ENCODE measurements at places on chromosomes 1 and 21.

- DNase-seq, result no peak
Observed at GRCh38 chr1:60510162-60510561, 436.6 kb upstream of the C1orf87 start.

DNA sequence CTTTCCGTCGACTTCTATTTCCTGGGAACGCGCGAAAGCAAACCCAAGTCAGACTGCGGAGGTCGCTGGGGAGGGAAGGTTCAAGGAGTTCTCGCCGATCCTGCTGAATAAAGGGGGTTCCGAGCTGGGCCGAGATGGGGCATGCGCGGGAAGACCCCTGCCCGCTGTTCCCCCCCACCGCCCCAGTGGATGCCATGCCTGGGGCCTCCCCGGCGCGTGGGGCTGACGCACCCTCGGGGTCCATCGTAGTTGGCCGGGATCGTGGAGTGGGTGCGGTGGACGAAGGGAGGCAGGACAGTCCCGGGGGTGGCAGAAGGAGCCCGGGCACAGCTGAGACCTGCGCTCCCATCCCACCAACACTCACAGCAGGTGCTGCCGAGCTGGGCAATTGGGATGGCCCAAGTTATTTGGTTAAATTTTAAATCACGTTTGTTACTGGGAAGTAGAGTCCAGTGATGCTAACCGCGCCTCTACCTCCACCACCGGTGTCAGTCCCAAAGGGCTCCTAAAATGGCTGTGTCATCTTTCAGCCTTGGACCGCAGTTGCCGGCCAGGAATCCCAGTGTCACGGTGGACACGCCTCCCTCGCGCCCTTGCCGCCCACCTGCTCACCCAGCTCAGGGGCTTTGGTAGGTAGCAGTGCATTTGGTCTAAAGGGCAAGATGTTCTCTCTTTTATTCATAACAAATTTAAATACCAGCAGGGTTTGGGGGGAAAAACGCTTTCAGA, 801 bp downstream of the MX1 start:
- no peak for DNase-seq

DNA sequence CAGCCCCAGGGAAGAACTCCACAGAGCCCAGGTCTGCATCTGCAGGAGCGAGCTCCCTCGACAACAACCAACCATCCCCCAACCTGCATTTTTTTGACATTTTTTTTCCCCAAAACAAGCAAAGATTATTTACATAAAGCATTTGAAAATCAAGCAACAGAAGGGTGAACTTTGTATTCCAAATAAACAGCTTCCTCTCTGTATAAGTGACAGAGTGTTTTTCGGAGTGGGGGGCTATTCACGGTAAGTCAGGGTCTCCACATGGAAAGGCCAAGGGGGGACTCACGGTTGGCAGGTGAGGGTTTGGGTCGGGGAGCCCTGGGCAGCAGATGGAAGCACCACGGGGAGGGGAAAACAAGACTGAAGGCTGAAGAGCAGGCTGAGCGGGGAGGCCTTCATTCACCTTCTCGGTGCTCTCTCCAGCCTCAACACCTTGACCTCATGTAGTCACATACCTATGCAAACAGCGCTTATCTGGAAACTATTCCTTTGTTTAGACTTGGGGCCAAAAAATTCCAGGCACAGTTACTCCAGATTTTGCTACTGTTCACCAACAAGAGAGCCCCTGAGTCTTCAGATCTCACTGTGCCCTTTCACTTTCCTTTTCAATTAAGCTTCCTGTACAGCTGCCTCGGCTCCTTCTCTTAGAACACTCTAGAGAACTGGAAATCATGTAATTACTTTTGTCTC, 27.6 kb downstream of the C2CD2 start:
- DNase-seq, result no peak

DNA sequence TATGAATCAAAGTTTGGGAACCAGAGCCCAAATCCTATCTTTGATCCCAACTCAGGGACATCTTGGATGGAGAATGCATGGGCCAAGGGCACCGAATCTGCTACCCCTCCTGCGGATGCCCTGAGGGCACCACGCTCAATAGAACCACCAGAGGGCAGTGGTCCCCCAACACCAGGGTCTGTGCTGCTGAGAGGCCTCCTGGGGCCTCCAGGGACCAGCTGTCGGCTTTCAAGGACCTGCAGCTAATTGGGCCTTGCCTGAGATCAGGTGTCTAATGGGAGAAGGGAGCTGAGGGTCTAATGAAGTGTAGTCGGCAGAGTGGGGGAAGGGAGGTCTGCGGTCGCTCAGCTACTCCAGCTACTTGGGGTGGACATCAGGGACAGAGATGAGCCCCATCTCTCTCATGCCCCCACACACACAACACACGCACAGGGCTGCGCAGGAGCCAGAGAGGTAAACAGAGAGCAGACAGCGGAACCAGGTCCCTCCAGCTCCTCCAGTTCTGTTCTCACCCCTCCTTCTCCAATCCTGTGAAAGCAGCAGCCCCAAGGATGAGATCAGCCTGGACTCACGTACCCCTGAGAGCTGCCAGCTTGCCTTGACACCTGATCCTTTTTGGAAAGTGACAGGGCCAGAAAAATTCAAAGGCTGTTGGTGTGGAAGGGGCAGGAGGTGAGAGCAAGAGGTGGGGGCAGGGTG, 34.9 kb upstream of the PPP1R15B start:
- DNase-seq, result no peak

DNA sequence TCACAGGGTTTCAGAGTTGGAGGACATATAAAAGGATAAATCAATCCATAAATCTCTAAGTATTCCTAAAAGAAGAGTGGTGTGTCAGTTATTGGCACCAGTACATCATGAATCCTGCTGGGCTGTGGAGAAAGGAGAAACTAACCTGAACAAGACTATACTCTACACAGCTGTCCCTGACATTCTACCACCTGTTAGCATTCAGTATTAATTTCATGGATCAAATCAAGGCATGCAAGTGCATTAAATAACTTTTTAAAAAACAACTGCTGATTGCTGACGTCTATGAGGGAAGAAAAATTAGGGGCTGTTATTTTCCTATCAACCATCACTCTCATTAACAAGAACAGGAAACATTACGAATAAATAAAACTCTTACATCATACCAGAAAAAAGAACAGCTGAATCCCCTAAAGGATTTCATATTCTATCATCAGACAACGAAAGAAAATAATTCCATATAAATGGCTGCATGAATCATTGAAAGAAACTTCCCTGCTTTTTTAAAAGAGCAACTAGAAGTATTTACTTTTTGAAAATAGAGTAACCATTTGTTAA, 121.7 kb downstream of the ATF6 start:
- no peak for DNase-seq

- no peak for DNase-seq
Observed at GRCh38 chr1:35532497-35533223, 24.5 kb downstream of the KIAA0319L start.

DNA sequence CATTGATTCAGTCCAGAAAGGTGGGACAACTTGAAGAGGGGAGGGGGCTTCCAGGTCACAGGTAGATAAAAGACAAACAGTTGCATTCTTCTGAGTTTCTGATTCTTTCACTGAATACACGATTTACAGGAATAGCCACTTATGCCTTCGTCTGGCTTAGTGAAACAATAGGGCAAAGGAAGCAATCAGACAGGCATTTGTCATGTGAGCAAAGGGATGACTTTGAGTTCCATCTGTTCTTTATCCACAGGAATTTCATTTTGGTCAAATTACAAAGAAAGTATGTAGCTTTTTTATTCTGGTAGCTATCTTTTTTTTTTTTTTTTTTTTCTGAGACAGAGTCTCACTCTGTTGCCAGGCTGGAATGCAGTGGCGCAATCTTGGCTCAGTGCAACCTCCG, 202.5 kb downstream of the TTLL7 start:
- DNase-seq, result no peak

DNA sequence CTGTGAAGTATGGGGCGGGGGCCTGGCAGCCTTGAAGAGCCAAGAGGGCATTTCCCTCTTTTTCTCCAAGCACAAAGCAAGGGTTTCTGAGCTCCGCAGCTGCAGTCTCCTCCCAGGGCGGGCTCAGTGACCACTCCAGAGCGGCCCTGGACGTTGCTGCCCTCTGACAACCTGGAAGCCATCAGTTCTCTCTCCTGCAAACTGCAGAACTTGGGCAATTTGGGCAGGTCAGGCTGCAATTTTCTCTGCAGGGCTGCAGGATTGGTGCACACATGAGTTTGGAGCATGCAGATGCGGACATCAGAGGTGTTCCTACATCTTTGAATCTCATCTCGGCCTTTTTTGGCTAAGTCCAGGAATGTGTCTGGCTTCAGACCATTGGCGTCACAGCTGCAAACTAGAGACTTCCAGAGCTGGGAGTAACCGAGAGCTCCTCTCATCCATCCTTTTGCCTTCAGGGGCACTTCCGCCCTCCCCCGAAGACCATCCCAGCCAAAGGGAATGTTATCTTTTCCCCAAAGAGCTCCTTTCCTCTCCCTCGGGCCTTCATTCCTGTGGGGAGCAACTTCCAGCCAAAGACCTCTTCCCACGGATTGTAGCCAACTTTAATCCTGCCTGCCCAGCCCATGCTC, 139.6 kb upstream of the WNT4 start:
- DNase-seq, result no peak

DNA sequence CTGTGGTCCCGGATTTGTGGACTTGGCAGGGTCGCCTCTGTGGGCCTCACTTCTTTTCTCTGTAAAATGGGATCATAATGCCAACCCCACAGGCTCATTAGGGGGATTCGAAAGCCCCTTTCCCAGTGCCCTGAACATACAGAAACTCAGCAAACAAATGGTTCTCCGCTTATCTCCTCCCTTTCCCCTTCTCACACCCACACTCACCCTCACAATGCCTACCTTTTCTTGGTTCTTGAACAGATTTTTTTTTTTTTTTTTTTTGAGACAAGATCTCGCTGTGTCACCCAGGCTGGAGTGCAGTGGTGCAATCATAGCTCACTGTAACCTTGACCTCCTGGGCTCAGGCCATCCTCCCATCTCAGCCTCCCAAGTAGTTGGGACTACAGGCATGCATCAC, 175.7 kb downstream of the KAZN start:
- no peak for DNase-seq

- peak; percentile 26 for DNase-seq
Observed at GRCh38 chr1:64215576-64215975, 12.2 kb downstream of the UBE2U start.

GRCh38 chr1:165114022-165114888, 242.3 kb downstream of the LMX1A start:
- no peak for DNase-seq

DNA sequence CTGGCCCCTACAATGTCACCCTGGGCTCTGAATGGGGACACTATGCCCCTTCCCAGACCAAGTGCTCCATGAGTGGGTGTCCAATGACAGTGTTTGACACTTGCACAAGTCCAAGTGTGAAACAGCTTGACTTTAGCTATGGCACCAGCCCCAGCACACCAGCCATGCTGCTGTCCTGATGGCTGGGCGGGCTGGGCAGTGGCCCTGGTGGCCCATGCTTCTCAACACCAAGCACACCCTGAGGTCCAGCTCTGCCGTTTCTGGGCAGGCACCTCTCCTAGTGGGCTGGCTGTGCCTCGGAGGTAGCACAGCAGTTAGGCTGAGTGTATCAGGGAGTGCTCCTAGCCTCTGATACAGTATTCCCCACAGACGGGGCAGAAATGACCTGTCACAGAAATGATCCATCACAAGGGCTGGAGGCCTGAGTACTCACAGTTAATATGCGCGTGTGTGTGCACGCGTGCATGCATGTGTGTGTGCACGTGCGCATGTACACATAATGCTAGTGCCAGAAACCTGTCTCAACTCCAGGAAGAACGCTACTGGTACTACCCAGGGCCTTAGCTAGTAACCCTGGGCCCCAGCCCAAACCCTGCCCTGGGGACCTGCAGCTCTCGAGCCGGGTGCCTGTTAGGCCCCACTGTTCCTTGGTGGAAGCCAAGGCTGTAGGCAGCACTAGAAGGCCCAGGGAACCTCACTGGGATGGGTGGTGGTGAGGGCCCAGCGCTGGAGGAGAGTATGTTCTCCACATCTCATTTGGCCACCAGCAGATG, 134.0 kb downstream of the DMRTB1 start:
- no peak for DNase-seq

DNA sequence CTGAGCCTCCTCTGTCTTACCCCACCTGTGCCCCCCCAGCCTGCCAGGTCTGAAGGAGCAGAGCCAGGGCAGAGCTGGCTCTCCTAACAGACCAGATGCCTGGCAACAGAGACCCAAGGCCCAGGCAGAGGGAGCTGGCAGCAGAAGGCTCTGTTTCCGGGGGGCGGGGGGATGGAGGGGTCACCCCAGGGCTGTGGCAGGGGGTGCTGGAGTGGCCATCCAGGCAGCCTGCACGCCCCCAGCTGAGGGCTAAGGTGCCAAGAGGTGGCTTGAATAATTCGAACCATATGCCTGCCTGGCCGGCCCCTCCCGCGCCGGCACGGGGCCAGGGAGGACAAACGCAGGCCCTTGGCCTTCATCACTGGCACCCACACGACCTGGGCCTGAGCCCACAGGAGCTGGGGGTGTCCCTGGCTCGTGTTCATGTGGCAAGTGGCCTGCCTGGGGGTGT, 16.0 kb upstream of the PLEKHG5 start:
- no peak for DNase-seq

DNA sequence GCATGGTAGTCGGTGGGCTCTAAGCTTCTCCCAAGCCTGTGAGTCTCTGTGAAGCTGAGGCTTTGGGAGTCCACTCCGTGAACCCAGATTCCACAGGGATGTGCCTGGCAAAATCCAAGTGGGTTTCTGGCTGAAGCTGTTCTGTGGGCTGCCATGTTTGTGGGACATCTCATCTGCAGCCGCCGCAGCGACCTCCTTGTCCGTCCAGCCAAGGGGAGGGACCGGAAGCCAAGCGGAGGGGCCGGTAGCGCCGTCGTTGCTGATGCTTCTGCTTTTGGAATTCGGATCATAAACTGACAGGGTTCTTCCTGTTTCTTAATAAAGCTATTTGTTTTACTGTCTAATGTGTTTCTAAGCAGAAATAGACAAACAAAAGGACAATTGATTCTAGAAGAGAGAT, 13.3 kb downstream of the KIF26B start:
- no peak for DNase-seq

DNA sequence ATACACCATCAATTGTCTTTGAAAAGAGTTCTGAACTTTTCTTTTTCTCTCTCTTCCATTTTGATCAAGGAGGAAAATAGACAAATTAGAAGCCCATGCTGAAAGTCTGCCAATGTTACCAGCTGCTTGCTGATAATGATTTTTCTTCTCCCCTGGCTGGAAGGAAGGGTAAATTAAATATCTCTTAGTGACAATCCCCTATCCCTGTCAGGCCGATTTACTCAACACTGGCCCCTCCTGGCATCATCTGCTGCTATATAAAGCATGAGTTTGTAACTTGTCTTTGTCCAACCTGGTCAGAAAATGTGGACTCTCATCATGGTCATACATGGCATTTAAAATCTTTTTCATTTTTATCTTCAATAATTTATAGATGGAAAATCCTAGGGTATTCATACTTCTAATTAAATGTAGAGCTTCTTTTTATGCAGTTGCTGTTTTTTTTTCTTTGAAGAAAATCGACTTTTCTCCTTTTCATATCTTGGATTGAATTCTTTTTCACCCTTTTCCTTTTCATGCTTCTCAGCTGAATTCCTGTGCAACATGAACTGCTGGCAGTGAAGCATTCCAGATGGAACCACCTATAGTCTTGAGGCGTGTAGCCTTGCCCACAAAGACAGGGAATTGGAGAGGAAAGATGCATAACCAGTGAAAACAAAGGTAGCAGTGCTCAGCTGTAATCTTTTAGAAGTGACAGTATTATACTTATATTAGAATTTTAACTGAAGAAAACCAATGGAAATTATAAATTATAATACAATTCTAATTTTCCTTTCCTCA, 214.7 kb upstream of the PTGFR start:
- DNase-seq, result no peak

- no peak for DNase-seq
Observed at GRCh38 chr1:31409946-31410858, 2.8 kb upstream of the SERINC2 start.
